Activated T-helper 17 cell treated with anti-CD3 and anti-CD28 coated beads, Interleukin-2, amount 50 U/mL, for 72 hours (primary cell): ENCODE measurements at places on chromosomes 1 and 21. TPM values are rescaled to one million over a fixed set of nuclear protein-coding genes. Genes with fewer than 3 reads are reported as not detected.

GRCh38 chr1:201362906-201363305 lies 14.6 kb downstream of the TNNT2 start:
- no peak for ATAC-seq

GBP1 gene
- 56.7 TPM for total RNA-seq

DNA sequence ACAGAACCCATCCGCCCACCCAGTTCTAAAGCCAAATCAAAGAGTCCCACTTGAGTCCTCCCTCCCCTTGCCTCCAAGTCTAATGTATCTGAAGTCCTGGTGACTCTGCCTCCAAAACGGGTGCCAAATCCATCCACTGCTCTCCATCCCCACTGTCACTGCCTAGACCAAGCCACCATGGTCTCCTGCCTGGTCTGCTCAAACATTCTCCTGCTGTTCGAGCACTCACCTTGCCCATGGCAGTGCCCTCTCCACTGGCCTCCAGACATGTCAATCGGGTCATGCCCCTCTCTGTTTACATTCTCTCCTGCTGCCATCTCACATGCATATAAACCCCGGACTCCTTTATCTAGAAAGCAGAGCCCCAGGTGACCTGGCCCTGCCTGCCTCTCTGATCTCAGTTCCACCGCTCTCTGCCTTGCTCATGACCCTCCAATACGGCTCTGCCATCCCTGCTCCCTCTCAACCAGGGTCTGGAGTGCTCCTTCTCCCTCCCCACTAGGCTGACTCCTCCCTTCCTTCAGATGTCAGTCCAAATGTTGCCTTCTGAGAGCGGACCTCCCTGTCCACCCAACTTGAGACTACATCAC lies 32.1 kb upstream of the MX1 start:
- no peak for ATAC-seq

KRTAP11-1 gene
- not detected for total RNA-seq

DNA sequence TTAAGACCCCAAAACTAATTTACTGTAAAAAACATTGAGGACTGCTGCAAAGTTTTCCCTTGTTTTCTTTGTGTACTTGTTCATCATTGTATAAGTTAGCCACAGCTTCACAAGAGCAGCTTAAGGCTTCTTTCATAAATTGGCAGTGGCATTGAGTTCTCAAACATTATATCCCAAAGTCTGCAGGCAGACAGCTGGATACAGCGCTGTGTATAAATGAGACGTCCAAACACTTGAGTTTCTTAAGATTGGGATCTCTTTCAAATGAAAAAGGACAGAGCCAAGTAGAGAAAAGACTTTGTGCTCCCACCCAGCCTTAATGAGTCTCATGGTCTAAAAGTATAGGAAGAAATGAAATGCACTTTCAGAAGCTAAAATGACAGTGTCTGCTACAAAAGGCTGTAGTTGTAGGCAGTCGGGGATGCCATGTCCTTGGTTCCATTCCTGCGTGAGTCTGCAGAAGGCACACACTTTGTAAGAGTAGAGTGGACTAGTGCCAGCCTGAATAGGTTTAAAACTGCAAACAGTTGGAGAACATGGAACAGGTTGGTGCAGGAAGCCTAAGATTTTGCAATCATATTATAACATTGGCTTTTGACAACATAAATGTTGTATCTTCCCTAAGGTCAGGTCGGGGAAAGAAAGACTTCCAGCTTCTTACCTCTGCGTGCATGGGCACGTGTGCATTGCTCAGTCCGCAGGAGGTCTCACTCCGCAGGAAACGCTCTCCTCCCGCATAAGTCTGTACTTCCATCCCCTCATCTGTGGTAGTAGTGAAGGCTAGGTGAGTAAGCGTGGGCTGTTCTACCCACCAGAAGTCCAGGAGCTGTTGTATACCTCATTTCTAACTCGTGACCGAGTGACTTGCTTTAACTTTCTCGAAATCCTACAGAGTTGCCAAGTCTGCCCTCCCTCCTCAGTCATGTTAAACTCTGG lies 94.4 kb downstream of the CD247 start:
- no peak for ATAC-seq
